Mammary epithelial cell (primary cell): ENCODE measurements at places on chromosomes 13 and 19. TPM values are rescaled to one million over a fixed set of nuclear protein-coding genes. Genes with fewer than 3 reads are reported as not detected.

SIGLEC7 gene
- polyA plus RNA-seq: not detected

GRCh38 chr19:58569191-58569942, 3.8 kb downstream of the MZF1 start:
- DNase-seq: no peak

ZNF69 gene
- polyA plus RNA-seq: 0.36 TPM

GRCh38 chr19:11379857-11380350, 4.2 kb downstream of the EPOR start:
- DNase-seq: no peak

DNA sequence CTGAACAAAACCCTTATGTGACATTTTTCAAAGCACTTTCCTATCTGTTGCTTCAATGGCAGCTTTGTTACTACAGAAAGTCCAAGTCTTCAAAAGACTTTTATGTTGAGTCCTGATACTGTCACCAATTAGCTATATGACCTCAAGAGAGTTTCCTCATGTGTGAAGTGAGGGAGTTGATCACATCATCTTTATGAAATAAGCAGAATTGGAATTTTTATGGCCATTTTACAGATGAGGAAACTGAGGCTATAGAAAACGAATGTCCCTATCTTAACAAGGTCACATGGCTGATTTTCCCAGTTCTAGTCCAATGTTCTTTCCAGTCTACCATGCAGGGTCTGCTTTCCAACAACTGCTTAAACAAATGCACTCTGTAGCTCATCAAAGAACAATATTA, 2.6 kb downstream of the TNFRSF19 start:
- DNase-seq: no peak

KLHL1 gene
- not detected for polyA plus RNA-seq

- DNase-seq: no peak
These were observed 753.0 kb upstream of the SGCG start for GRCh38 chr13:22427783-22428182.

GRCh38 chr13:23751195-23751594, 138.0 kb downstream of the MIPEP start:
- peak; percentile 21 for DNase-seq

DNA sequence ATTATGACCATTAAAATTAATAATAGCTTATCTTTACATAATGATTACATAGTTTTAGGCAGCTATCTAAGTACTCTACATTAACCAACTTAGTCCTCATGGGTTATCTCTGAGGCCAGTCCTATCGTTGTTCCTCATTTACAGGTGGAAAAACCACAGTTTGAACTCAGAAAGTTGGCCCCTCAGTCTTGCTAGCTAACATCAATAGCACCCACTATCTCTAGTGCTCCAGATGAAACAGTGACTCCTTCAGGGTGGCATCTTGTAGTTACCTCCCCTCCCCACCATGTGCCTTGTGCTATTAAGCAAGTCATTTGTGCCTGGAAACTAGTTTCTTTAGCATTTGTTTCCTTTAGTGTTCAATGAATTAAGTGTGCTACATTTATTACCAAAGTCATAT, 1086.7 kb downstream of the EFNB2 start:
- no peak for DNase-seq

- DNase-seq: no peak
These were observed 915 bp downstream of the SHC2 start for GRCh38 chr19:459724-460511.

DNA sequence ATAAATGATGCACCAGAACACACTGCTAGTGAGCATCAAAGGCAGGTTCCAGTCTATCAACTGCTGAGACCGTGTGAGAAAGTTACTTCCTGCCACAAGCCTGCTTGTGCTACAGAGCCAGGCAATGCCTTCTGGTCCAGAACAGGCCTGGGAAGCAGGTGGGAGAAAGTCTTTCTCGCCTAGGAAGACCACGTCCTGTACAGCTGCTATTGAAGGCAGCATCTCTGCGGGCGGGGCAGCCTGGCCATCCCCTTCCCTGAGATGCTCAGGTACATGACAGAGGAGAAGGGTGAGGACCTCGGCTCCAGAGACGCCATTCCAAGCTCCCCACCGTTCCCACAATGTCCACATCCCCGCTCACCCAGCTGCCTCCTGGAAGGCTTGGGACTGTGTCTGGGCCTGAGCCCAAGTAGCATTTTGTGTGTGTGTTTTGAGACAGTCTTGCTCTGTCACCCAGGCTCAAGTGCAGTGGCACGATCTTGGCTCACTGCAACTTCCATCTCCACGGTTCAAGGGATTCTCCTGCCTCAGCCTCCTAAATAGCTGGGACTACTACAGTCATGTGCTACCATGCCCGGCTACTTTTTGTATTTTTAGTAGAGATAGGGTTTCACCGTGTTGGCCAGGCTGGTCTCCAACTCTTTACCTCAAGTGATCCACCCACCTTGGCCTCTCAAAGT, 3.4 kb downstream of the RFX1 start:
- no peak for DNase-seq

DNA sequence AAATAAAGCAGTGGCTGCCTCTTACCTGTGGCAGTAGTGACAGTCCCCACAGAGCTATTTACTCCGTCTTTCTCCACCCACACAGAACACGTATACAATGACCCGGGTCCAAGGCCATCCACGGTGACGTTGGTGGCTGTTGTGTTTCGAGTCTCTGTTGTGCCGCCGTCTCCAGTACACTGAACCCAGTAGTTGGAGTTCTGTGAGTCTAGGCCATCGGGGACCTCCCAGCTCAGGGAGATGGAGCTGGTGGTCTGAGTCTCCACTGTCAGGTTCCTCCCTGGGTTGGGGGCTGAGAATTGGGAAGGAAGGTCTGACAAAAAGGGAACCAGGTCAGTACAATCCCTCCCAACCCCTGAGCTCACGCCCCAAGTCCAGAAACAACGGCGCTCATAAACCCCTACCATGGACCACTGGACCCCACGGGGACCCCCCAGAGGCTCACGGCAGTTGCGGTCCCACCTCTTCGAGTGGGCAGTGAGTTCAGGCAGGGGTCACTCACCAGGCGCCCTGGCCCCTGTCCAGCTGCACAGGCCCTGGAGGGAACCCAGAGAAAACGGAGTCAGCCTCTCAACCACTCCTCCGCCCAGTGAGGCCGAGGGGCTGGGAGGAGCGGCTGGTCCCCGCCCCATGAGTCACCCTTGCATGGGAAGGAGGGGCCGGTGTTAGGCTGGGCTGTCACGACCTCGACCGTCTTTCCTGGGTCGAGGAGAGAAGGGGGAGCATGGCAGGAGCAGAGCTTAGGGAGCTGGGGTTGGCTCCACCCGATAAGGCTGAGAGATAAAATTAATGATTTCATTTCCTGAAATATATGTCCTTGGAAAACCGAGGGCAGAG, 2.4 kb downstream of the PTPRH start:
- peak; percentile 85 for DNase-seq

- DNase-seq: no peak
These were observed 168.3 kb downstream of the COL4A1 start for GRCh38 chr13:110138700-110139036.

DNA sequence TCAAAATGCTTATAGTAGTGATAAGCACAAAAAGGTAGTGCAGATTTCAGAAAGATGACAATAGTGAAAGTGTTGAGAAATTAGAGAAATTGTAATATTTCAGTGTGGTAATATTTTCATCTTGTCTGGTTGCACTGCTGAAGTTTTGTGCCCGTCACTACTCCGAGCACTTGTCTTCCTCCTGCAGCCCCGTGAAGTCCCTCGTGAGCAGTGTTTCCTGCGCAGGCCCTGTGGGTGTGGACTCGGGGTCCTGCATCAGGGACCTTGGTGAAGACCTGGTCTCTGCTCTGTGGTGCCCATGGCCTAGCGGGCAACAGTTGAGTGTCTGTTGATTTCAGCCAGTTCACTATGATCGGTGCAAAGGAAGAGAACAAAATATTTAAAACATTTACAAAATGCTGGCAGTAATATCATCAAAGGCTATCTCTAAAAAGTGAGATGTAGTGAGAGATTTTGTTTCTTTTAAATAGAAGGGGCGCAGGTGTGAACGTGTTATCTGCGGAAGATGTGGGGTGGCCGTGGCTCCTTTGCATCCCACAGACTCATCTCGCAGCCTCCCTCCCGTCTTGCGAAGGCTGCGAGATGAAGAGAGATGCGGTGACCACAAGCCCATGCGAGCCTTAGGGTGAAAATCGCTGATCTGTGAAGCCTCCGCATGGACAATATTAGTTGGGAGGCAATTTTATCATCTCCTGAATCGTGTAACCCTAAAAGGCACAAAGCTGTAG, 27.7 kb upstream of the DCUN1D2 start:
- DNase-seq: no peak

DNA sequence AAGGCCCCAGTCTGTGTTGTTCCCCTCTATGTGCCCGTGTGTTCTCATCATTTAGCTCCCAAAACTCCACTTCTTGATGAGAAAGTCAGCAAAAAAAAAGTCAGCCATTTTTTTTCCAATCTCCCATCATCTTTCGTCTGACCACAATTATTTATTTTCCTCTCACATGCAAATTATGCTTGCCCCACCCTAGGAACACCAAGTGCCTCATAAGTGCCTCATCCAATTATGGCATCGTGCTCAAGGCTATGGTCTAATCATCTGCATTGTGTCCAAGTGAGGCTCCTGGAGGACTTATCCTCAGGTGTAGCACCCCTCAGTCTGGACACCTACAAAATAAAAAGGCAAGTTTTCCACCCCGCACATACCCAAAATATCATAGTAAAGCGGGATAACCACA, 20.8 kb upstream of the IPO5 start:
- no peak for DNase-seq

DNA sequence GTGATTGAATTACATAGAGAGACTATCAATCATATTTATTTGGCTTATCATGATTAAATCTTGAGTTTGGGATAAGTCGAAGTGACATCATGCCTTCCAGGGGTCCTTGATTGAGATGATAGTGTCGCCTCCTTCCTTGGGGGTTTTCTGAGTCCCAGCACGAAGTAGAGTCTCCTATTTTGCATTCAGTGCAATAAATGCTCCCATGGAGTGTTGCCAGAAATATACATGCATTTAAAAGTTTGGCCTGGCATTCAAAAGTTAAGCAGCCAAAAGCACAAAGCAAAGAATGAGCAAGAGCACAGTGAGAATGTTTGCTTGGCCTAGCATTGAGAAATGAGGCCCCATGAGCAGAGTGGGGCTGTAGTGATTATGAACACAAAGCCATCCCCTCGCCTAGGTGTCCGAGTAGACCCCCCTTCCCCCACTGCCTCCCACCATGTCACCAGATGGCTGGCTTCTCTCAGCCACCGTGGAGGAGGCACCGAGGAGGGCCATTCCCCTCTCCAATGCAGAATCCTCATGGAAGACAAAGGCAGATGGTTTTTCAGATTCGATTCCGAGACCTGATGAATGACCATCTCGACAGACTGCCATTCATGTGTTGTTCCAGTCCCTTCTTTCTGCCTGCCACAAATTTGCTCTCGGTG, 58.8 kb upstream of the UBL3 start:
- DNase-seq: no peak

DNA sequence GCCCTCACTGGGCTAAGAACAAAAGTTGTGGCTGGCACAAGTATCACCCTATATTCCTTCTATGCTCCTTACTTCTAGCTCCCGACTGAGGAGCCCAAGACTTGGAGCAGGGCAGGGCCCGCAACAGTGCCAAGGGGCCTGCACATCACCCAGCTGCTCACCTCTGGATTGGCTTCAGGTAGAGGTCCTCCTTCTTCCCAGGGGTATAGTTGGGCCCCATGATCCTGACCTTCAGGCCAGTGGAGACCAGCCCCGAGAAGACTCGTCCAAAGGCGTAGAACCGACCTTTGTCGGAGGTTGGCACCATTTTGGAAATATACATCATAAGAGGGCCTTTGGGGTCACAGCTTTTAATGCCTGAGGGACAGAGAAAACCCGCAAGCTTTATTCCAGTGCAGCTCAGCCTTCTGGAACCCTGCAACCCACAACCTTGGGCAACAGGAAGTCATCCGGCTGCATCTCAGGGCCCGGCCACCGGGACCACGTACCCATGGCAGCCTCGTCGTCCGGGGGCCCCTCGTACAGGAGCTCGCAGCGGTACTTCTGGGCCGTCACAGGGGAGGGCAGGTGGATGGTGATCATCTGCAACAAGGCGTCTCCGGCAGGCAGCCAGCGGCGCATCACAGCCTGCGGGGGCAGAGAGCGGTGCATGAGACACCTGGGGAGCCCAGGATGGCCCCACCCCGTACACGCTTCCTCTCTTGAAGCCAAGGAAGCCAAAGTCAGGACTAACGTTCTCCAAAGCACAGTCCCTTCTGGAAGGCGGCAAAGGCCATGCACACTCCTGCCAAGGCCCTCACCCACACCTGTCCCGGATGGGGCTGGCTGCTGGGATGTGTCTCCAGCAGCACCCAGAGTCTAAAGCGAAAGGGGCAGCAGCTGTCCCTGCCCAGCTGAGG, 4.7 kb downstream of the EEF2 start:
- DNase-seq: no peak

DNA sequence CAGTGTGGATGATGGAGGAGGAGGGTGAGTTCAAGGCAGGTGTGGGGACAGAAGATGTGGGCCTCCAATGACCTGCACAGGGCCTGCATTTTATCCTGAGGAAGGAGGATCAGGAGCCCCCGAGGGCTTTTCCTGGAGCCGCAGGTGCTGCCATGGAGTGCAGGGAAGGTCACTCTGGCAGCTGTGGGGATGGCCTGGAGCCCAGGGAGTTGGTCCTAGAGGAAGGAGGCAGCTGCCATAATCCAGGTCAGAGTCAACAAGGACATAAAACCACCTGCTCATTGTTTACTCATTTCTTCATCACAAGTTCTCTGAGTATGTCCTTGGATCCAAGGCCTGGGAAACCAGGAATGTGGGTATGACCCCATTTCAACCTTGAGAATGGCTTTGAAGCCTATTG, 87.2 kb downstream of the SCGB2B2 start:
- DNase-seq: no peak

DNA sequence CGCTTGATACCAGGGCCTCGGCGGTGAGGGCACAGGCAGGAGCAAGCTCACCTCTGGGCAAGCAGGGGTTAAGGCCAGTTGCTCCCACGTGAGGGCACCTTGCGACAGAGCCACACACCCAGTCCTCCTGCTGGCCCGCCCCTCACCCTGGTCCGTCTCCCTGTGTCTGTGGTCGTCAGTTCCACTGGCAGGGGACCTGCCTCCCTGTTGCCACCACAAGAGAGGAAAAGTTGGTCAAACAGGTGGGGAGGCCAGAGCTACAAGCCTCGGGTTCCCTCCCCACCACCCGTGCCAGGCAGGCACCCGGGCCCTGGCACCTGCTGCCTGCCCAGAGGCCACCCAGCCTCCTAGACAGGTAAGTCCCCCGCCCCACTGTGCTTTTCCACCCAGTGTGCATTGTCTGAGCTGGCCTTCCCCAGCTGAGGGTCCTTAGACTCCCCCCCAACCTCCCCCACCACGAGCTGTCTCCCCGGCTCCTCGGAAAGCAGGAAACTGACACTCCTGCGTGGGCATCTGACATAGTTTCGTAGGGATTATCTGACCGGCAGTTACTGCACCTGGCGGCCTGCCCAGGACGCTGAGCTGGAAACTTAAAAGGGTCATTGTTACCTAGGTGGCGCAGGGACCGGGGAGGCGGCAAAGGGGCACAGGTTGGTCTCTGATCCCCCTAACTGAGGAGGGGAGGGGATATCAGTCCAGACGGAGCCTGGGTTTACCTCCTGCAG, at the start of gene TJP3:
TJP3 (plus strand) TSS at position 178 of the 725 bp plus-strand sequence. CDS start 20,049 bp downstream, outside the sequence.
- peak; percentile 53 for DNase-seq

- DNase-seq: peak; percentile 83
These were observed 69.1 kb downstream of the CAB39L start for GRCh38 chr13:49374585-49375290.
